ENCODE measurements at places on chromosomes 1 and 21.

DNA sequence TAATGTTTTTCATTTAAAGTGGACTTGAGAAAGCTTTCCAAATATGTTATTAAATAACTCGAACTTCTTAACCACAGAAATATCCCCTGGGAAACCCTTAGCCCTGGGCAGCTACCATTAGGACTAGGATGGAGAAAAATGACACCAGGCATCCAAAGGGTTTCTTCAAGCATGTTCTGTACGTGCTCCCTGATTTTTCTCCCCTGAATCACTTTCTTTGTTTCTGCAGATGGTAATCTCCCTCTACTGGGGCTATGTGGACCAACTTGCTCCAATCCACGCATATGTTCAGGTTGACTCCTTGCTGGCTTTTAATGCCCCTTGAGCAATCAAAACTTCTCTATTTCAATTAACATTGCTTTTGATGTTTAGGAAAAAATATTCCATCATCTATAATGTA lies 312.7 kb upstream of the C1orf87 start:
- no peak for DNase-seq

DNA sequence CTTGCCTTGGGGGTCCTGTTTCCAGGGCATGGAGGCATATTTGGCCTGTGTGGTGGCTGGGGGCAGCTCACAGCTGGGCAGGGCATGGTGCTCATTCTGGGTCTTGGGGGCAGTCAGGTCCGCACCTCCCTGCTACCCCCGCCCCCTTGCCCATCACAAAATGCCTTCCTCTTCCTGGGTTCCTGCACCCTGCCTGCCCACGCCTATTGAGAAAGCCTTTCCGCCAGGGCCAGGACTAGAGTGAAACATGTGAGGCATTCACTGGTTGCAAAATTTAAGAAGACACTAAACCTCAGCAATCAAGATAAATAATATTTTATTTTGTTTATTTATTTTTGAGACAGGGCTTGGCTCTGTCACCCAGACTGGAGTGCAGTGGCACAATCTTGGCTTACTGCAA lies 19.7 kb downstream of the PTAFR start:
- DNase-seq: no peak

GRCh38 chr1:67721650-67722291 lies 36.8 kb downstream of the GADD45A start:
- no peak for DNase-seq

DNA sequence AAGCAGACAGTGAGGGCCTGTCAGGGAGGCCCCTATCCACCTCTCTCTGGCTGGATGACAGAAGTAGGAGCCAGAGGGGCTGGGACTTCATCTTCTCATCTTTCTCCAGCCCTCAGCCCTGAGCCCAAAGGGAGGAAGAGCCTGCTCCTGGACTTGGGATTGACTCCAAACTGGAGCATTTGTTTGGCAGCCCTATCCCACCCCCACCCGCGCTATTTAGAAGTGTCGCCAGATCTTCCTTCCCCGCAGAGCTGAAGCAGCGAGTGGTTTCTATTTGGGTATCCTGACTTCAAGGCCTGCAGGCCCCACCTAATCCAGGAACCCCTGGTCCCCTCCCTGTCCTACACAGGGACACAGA lies 9.6 kb downstream of the NES start:
- DNase-seq: no peak

DNA sequence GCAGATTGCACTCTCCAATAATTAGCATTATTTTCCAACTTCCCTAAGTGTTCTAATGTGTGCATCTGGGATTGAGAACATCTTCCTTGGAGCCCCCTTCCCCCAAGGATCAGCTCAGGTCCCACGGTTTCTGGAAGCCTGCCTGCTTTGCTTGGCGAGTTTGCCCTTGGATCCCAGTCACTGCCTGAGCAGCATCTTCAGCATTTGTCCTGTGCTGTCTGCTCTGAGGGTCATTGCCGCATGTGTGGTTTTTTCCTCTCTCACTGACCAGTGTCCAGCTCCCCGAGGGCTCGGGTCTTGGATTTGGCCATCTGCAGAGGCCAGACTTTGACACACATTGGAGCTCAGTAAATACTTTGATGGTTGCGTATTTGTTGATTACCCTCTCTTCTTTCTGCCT lies 18.1 kb downstream of the VANGL2 start:
- no peak for DNase-seq

GRCh38 chr1:233587958-233588799 lies 25.7 kb upstream of the KCNK1 start:
- no peak for DNase-seq

DNA sequence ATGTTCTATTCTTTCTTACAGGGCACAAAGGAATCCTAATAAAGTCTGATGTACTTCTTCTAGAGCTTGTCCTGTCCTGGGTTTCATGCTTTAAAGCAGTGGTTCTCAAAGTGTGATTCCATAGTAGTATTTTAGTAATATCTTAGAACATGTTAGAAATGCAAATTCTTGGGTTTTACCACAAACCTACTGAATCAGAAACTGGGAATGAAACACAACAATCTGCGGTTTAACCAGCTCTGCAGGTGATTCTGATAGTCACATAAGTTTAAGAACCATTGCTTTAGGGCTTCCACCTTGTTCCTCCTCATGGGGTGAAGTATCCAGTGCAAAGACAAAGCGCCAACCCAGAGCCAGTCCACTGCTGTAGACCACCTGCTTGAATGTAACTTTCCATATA lies 41.1 kb downstream of the NGF start:
- no peak for DNase-seq

DNA sequence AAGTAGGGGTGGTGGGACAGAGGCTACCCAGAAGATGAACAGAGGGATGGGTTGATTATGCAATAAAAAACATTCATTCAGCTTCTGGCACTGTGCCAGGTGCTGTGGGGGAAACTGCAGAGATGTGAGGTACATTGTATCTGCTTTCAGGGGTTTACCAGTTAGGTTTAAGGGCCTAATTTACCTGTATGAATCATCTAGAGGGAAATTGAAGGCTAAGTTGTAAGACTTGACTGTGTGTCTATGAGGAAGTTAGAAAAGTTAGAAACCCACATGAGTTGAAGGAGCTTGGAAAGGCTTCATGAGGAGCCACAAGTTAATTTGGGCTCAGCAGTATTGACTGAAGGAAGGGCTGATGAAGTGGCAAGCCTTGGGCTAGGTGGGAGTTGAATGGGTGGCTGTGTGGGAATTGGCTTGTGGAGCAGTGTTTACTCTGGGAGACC lies 36.7 kb upstream of the APOBEC4 start:
- DNase-seq: no peak

- no peak for DNase-seq
Measured at GRCh38 chr1:92995441-92996430, 34.5 kb upstream of the DIPK1A start.

DNA sequence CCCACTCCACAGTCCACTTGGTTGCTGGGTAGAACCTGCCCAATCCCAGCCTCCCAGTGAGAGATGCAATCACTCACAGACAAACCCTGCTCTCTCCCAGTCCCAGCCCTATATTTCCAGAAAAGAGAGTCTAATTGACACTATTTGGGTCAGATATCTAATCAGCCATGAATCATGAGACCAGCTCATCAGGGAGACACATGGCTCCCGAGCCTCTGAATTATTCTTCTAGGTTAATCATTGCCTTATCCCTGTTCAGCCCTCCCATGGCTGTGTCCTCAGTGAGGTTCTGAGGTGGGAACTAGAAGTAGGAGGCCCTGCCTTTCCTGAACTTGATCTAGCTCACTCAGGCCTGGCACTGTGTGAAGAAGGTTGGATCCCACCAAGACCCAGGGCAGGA lies 49.9 kb upstream of the ZC3H12A start:
- no peak for DNase-seq

DNA sequence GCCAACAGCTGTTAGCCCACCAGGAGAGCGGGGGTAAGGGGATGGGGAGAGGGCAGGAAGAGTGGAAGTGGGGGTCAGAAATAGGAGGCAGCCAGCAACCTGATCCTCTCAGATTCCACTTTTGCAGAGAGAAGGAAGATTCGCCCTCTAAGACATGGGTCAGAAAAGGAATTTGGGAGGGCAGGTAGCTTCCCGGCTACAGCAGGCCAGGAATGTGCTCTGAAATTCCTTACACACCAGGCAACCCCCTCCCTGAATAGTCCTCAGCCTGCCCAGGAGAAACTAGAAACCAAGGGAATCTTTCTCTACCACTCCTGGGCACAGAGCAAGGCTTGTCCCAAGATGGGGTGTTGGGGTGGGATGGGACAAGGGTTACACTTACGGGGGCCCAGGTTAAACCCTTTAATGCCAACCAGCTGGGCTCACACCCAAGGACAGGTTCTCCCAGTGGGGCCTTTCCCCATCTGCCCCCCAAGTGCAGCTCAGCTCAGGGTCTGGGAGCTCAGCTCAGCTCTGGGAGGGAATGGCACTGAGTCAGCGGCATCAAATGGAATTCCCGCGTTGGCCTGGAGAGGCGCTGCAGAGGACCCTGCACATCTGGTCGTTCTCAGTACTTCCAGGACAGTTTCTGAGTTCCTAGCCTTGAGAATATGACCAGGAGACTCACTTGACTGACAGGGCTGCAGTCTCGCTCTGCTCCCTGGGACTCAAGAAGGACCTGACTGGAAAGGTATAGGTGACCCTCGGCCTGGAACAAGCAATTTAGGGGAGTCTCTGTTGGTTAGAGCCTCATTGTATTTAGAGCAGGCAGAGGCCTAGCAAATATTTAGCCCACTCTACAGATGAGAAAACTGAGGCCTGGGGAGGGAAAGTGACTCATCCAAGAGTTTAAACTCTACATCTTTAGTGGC lies 761 bp downstream of the TNNT2 start:
- no peak for DNase-seq

- no peak for DNase-seq
Measured at GRCh38 chr1:23422241-23422877, 2.2 kb downstream of the TCEA3 start.

DNA sequence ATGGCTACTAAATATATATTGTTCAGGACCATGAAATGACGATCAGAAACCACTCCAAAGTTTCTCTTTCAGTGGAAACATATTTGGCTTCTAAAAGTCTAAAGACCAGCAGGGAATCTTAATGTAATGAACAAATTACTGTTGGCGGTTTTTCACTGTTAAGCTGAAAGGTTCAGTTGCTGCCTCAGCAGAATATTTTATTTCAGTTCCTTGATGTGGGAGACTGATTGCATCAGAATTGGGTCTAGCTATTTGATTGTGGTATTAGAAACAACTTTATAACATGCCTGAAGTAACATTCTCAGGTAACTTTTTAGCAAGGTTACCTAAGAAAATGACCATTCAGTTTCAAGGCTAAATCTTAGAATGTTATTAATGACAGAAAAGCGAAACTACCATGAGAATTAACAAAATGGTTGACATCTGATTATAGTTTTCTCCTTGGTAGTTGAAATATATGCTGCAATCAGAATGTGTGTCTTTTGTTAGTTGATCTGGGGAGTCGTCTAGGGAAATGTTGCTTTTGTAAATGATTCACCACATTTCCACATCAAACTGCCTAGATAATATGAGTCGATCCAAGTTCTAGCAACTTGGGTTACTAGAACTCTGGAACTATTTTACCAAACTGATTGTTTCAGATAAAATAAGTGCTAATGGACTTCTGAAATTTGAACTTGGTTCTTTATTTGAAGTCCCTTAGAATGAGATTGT lies 200.4 kb downstream of the HMCN1 start:
- DNase-seq: no peak

GRCh38 chr1:16718908-16719533 lies 21.3 kb upstream of the RNU1-4 start:
- no peak for DNase-seq

DNA sequence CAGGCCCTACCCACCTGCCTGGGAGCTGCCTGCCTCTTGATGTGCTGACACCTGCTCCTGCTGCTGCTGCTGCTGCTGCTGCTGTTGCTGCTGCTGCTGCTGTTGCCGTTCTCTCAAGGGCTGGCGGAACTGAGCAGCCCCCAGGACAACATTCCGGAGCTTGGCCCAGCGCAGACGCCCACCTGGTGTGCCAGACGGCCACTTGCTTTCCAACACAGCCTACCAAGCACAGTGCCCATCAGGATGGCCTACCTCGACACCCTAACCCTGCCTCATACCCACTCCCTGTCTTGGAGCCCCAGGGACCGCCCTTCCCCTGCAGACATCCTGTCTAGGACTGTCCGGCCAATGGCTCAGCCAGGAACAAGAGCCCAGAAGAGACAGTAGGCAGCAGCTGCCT lies 11.8 kb downstream of the DENND4B start:
- no peak for DNase-seq

DNA sequence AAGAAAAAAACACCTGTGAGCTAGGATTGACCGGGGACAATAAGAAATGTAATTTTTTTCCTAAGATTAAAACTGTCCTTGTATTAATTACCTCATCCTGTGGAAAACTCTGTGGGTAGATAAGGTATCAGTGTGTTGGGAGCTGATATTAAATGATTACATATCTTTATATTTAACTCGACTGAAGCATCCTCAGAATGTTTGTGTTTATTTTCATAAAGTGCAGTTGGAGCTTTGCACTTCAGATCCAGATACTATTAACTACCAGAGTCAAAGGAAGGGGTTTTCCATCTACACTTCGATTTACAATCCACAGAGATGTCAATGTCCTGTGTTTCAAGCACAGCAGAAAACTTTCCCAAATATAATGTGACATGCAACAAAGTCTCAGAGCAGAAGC lies 164.5 kb downstream of the NR5A2 start:
- no peak for DNase-seq

DNA sequence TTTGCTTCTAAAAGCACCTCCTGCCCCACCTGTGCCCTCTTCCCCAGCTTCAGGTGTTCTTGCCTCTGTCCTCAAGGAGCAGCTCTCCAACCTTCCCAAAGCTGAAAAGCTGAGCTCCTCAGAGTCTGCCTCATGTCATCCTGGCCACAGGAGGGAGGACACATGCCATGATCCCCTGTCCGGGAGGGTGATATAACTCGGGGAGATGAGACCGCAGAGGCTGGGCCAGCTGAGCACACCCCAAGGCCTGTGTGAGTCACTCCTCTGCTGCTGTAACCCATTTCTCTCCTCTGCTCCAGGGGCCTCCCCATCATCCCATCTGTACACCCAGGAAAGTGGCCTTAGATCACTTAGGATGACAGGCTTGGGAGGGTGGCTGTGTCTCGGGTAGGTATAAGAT lies 49.8 kb downstream of the EPHB2 start:
- DNase-seq: no peak

DNA sequence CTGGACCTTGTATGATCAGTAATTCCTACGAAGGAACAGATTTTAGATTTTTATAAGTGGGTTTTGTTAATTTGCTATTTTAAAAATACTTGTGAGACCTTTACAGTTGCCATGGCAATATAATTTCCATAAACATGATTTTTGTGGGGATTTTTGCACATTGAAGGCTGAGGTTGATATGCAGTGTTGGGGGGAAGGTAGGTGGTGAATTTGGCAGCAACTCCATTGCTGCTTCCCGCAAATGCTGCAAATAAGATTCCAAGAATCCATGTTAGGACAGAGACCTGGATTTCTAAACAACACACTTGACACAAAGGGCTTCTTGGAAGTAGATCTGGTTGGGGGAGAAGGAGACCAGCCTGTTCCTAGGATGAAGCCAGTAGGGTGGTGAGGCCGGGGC lies 18.2 kb downstream of the STUM start:
- DNase-seq: no peak

Data from T-helper 17 cell (primary cell).